ENCODE measurements at places on chromosomes 3 and 15.

DNA sequence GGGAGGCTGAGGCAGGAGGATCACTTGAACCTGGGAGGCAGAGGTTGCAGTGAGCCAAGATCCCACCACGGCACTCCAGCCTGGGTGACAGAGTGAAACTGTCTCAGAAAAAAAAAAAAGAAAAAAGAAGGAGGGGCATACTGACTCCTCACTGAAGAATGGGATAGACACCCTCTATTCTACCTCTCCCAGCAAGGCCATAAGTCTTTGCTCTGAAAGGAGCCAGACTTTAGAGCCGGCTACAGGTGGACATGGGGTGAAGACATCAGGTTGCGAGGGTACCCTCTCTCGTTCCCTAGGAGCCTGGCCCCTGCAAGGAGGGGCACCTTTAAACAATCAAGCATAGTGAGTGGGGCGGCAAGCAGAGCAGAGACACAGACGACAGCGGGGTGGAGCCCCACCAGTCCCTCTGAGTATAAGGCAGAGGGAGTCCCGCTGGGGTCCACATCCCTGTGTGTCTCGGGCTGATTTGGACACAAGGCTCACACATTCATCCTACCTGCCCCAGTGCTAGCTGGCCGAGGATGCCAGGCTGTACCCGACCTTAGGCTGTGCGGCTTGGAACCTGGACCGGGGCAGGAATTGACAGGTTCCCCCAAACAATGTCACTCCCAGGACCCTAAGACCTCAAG lies 1.1 kb downstream of the GRAMD2A start:
- no peak for DNase-seq

GRCh38 chr15:63107895-63108546 lies 13.6 kb upstream of the LACTB start:
- peak; percentile 37 for DNase-seq

GRCh38 chr3:182565916-182566796 lies 227.1 kb upstream of the ATP11B start:
- DNase-seq: no peak

- no peak for DNase-seq
These were observed 577.9 kb upstream of the ALCAM start for GRCh38 chr3:104788807-104789206.

DNA sequence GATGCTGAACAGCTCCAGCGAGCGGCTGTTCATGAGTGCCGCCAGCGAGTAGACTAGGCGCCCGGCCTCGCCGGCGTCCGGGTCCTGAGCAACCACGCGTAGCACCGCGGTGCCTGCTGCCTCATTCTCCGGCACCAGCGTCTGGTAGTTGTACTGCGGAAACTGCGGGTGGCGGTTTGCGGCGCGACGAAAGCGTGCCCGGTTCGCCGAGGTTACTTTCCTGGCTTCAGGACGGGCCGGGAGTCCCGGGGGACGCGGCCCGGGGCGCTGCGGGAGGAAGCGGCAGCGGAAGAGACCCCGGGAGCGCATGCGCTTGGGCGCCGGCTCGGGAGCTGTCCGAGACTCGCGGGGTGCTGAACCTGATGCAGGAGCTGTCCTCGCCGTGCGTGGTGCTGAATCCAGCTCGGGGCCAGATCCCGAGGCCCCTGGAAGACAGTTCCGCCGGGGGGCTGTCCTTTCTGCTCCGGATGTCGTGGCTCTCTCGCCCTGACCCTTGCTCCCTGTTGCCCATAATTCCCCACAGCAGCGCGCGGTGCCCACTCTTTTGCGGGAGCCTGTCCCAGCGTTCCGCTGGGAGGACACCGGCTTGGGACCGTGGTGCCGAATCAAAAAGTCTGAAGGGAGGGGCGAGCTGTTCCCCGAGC lies 1.1 kb downstream of the CELSR3 start:
- DNase-seq: peak; percentile 45

GRCh38 chr15:92633418-92633817 lies 22.2 kb downstream of the FAM174B start:
- DNase-seq: no peak

DNA sequence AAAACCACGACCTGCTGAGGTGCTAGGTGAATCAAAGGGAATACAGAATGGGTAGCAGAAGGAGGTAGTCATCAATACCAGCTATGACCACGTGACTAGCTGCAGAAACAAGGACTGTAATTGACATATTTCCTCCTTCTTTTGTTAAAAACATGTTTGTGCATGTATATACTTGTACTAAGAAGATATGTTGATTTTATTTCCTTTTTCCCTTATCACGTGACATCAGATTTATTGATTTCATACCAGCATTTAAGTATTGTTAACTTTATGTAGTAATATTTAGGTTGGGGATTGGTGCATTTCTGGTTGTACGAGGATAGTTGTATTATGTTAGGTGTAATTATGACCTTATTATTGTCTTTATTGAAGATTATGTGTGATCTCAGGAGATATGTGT lies 36.2 kb downstream of the PEX5L start:
- DNase-seq: no peak

DNA sequence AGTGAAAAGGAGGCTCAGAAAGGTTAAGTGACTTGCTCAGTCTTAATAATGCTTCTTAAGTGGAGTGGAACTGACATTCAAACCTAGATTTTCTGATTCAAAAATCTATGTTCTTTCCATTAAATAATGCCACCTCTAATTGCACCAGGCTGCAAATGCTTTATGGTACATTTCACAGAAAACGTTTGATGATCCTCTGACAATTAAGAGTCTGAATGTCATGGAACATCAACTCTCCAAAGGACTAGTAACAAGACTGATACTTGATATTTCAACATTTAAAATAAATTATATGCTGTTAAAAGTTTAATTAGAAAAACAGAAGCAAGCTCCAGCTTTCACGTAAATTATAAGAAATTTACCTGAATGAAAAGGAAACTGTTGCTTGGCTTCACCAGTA lies 151.5 kb downstream of the TBL1XR1 start:
- no peak for DNase-seq

- no peak for DNase-seq
These were observed 8.8 kb downstream of the BCL2A1 start for GRCh38 chr15:79962178-79962577.

- DNase-seq: no peak
These were observed 12.4 kb downstream of the TPM1 start for GRCh38 chr15:63054985-63055384.

DNA sequence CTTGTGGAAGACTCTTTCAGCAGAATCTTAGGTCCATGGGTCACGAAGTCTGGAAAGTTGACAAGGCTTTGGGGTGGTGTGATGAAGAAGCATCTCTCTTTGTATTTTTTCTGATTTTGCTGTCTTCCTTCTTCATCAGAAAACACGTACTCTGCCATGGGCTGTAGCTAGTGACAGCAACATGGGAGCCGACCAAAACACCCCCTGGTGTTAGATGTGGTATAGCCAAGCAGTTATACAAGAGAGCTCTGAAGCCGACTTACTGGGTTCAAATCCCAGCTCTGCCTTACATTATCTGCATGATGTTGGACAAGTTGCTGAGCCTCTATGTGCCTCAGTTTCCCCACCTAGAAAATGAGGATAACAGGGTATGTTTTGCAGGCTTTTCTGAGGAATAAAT lies 32.9 kb upstream of the LYZL4 start:
- DNase-seq: no peak

DNA sequence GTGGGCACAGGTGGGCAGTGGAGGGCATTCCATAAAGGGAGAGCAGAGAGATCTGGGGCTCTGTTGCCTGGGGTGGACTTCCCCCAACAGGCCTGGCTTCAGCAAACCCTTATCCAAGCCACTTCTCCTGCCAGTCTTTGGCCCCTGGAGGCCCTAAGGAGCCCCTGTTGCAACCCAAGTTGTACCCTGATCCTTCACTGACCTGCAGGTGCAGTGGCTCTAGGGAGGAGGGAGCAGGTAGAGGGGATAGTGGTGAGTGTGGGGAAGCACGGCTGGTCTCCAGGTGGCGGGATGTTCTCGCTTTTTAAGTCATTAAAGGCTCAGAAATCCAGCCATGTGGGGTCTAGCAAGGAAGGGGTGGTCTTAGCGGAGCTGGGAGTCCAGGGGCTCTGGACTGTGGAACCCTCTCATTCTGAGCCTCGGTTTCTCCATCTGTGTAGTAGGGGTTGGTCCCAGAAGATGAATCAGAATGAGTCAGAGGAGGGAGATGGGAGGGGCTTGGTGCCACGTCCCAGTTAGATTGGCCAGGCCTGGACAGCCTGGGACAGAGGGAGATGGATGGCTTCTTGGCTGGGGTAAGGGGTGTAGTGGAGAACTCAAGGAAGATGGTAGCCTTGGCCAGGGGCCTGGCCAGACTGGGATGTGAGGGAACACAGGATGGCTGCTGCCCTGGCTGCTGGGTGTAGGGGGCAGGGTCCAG lies 2.6 kb downstream of the ZBTB47 start:
- no peak for DNase-seq

DNA sequence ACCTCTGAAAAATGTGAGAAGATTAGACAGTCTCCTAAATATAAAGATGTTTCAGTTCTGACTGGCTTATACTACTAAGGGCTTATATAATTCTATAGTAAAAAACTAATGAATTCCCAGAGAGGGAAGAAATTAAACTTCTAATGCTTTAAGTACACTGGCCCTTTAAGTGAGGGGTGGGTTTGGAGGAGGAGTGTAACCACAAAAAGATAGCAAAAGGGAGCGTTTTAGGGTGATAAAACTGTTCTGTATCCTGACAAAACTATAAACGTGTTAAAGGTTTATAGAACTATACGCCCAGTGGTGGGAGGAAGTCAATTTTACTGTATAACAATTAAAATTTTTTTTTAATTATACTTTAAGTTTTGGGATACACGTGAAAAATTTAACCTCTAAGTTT lies 45.8 kb downstream of the CEP152 start:
- DNase-seq: no peak

- DNase-seq: no peak
These were observed 585.3 kb downstream of the GOLGA6L6 start for GRCh38 chr15:19956124-19956796.

DNA sequence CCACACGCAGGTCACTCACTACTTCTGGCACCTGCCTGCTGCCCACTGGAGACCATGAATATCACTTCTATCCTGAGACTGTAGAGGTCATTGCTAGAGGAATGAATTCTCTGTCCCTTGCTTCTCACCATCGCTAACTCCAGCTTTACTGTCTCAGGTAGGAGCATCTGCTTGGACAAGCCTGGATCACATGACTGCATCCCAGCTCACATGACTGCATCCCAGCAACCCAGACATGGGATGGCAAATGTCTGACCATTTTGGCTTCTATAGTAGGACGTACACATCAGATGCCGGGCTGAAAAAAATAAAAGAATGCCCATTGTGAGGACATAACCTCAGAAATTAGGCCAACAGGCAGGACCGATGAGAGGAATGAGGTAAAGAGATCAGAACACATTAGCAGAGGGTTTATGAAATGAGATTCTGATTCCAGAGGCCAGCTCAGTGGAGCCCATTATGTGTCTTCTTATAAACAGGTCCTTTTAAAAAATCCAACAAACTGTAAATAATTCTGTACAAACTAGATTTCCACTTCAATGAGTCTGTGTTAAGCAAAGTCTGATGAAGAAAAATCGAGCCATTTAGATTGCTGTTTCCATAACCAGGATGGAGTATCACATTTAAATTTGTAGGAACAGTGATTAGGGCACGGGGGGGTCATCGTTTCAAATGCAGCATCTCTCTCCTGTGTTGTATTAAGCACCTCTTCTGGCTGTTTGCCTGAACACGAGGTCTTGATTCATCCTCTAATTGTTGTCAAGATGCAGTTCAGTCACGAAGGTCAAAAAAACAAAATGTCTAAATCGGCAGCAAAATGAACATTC lies 126.7 kb downstream of the MTHFS start:
- no peak for DNase-seq

DNA sequence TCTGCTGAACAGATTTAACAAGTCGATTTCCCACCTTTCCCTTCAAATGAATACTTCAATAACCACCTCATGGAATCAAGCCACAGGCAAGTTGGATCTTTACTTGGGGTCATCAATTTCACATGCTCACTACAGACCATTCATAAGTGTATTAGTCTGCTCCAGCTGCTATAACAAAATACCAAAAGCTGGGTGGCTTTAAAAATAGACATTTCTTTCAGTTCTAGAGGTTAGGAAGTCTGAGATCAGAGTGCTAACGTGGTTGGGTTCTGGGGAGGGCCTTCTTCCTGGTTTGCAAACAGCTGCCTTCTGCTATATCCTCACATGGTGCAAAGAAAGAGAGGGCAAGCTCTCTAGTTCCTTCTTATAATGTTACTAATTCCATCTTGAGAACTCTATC lies 5.1 kb downstream of the GPR176 start:
- no peak for DNase-seq

DNA sequence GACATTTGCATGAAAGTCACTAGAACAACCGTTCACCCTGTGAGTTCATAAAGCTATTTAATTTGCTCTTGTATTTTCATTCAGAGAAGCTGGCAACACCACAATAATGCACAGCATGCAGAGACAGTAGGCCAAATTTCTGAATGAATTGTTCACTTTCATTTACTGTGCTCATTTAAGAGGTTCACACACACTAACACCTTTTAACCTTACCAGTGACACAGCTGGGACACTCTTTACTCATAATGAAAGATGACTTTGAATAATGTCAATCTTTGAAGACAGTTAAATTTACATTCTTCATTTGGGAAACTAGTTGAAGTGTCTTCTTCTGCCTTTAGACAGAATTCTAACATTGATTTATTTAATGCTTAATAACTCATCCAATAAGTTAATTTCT lies 95.7 kb downstream of the ROBO1 start:
- no peak for DNase-seq

DNA sequence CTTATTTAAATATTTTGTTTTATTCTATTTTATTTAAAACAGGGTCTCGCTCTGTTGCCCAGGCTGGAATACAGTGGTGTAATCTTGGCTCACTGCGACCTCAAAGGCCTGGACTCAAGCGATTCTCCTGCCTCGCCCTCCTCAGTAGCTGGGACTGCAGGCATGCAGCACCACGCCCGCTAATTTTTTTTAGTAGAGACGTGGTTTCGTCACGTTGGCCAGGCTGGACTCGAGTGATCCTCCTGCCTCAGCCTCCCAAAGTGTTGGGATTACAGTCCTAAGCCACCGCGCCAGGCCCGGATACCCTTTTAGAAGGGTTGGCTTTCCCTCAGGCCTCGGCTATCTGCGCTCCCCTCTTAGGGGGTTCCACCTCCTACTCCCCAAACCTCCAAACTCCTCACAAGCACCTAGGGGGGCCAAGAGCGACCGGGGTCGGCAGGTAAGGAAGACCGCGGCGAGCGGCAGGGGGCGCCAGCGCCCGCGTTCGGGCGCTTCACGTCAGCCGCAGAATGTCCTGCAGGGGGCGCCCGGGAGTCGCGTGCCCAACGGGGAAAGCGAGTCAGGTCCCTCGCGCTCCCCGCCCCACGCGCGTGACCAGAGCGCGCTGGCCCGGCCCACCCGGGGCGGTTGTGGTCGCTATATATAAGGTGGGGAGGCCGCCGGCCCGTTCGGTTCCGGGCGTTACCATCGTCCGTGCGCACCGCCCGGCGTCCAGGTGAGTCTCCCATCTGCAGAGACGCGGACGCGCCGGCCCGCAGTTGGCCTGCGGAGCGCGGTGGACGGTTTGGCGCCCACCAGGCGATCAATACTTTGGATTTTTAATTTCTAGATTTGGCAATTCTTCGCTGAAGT lies 51.8 kb upstream of the GATM start:
- DNase-seq: peak; percentile 25

DNA sequence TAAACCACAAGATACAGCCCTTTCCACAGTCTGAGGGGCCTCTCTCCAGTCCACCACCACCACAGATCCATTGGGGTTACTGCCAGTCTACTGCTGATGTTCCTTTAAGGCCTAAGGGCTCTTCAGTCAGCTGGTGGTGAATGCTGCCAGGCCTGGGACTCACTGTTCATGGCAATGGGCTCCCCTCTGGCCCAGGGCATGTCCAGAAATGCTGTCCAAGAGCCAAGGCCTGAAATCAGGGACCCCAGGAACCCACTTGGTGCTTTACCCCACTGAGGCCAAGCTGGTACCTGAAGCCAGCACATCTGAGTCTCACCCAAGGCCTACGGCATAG lies 128.6 kb upstream of the CBLB start:
- DNase-seq: no peak

GRCh38 chr3:126472277-126473006 lies 3.2 kb downstream of the ZXDC start:
- DNase-seq: no peak

Data from GOT3 (cell line).